ENCODE measurements at places on chromosomes 5 and 9.

DNA sequence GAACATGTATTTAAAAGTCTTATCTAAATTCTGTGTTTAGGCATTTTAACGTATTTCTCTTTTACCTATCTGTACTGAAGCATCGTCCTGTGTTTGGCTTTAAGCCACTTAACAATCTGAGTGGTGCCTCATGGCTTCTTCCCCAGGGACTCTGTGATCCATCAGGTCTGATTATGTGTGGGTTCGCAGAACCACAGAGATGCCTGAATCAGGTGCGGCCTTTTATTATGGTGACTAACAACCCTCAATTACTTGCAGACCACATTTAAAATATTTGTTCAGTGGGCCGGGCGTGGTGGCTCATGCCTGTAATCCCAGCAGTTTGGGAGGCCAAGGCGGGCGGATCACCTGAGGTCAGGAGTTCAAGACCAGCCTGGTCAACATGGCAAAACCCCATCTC, 39.6 kb upstream of the SAP30L start:
- DNase-seq: no peak

DNA sequence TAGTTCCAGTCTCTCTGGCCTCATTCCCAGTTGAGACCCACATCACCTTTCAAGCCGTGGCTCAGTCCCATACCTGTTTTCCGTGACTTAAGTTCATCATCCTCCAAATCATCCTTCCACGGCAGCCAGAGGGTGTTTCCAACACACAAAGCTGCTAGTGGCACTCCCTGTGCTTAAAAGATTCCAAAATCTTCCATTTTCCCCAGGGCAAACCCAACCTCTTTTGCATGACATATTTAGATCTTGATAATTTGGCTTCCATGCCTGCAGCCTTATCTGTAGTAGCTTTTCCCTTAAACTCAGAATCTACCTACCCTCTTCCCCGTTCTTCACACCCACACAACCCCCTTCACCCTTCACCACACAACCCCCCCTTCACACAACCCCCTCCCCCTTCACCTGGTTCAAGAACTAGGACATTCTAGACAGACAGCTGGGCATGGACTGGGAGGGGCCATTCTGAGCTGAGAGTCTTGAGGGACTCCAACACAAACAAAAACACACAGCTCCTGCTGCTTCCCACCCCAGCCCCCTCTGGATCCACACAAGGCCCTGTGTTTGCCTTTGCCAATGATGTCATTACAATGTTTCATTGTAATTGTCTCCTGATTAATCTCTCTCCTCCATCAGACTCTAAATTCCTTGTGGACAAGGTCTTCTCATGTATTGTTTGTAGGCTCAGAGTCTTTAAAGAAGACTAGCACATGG, 268.2 kb downstream of the SH3GL2 start:
- DNase-seq: no peak

DNA sequence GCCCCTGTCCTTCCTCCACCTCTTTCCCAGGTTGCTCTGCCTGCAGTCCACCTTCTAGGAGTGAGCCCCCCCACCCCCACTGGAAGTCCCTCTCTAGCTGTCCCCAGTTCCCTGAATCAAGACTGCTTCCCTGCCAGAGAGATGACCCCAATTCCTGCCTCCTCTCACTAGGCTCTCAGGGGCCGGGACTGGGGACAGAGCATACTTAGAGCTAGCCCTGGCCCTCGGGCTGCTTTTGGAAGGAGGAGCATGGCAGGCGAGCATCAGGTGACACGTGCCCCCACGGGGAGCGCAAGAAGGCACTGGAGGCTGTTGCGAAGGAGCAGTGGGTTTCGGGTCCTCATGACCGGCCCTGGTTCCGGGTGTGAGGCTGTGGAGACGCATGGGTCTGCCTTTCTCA, 9.7 kb downstream of the TRAF2 start:
- no peak for DNase-seq

DNA sequence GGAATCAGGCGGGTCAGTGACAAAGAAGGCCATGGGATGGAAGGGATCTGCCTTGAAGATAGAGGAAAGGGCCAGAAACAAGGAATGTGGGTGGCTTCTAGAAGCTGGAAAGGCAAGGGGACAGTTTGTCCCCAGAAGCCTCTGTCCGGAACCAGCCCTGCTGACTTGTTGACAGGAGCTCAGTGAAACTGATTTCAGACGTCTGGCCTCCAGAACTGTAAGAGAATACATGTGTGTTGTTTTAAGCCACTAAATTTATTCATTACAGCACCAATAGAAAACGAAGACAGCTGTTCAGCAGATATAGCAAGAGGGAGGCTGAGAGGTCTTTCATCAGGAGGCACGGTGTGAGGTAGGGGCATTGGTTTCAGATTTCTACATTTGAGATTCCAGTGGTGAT, 422.5 kb downstream of the KDM4C start:
- no peak for DNase-seq

GRCh38 chr9:108095496-108095895, 605.9 kb upstream of the KLF4 start:
- DNase-seq: no peak

GRCh38 chr5:175606409-175606808, 51.5 kb upstream of the HRH2 start:
- DNase-seq: no peak

DNA sequence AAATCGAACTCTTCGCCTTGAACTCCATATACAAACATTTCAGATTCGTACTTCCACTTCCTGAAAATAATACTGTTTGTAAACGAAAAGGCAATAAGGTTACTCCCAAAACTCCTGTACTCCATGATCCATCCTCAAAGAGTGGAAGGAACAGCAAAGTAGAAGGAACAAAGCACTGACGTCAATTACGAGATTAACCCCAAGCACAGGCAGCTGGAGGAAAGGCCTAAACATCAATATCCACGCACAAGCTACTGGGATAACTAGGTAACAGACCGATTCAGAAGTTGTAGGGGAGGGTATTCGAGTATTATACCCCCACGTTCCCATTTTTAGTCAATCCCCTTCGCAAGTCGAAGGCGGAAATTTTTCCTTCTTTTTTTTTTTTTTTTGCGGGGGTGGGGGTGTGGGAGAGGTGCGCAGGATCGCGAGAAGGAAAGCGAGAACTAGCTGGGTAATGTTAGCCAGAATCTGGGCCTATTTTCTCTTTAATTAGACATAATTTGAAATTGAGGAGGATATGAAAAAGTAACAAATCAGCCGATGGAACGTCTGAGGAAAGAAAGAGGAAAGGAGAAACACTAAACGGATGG, 909 bp downstream of the AFF4 start:
- DNase-seq: no peak

- no peak for DNase-seq
Observed at GRCh38 chr9:18689921-18690320, 216.0 kb downstream of the ADAMTSL1 start.

DNA sequence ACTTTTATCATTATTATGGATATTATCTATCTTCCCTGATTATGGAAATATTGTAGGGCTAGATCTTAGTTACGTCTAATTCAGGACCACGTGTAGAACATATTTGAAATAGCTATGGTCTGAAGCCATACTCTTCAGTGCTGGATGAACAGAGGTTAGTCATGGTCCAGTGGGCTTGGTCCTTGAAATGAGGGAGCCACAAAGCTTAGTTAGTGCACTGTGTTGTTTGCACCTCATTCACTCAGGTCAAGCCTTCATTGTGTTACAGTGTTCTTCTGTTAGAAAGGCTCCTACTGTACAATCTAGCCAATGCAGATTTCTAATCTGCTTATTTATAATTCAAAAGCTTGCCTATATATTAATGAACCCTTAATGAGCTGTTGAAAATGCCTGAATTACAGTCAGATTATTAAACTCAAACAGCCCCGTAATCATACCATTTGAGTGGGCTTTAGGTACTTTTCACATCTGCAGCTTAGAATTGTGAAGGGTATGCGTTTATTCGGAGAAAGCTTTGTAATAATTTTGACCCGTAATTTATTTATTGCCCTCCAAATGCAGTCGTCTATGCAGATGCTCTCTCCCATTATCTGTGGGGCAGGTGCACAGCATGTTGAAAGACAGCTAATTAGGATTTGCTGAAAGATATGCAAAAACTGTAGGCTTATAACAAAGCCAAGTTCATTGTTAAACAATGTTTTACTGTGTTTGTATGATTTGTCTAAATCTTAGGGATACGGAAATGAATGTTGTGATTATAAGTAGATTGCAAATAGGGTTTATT, 164.9 kb downstream of the PBX3 start:
- DNase-seq: no peak

- DNase-seq: no peak
Observed at GRCh38 chr5:68953231-68953874, 140.5 kb upstream of the SLC30A5 start.

DNA sequence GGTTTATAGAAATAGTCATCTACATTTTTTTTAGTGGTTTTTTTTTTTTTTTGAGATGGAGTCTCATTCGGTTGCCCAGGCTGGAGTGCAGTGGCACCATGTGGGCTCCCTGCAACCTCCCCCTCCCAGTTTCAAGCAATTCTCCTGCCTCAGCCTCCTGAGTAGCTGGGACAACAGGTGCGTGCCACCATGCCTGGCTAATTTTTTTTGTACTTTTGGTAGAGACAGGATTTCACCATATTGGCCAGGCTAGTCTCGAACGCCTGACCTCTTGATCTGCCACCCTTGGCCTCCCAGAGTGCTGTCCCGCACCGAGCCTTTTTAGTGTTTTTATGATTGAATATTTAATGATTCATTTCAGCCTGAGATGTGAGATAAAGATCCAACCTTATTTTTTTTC, 27.3 kb downstream of the ANKRD33B start:
- no peak for DNase-seq

- no peak for DNase-seq
Observed at GRCh38 chr5:58466939-58467338, 7.1 kb upstream of the PLK2 start.
